ENCODE measurements at places on chromosomes 12 and 14.

DNA sequence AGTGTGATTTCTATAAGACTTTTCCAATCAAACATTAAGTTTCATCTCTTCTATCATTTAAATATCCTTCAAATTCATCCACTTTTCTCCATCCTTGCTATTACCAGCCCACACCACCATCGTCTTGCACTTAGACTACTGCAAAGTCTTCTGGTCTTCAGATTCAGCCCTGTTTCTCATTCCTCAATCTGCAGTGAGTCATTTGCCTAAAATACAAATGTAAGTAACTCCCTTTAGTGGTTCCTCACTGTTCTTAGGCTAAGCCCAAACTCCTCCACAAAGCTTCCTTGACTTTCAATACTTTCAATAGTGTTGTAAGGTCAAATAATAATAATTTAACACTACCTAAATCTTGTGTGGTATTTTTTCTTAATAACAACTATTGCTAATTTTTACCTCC is 83.3 kb downstream of the PLEKHG7 start:
- peak overlapping the region; percentile 62 for H3K27ac ChIP-seq
- H3K36me3 ChIP-seq = peaks cover 19% of the 10 kb centered on the region
- no peaks in the 10 kb centered on the region for H3K27me3 ChIP-seq
- no peak overlapping the region for H3K4me3 ChIP-seq

- H3K4me1 ChIP-seq = peaks cover 20% of the 10 kb centered on the region
- H3K36me3 ChIP-seq = no peaks in the 10 kb centered on the region
- H3K27ac ChIP-seq = no peak overlapping the region
- peaks cover 1% of the 10 kb centered on the region for H3K27me3 ChIP-seq
Observed at GRCh38 chr12:71955970-71956369, 17.3 kb downstream of the TPH2 start.

- DNase-seq = no peak
- H3K4me1 ChIP-seq = no peaks in the 10 kb centered on the region
- no peak overlapping the region for H3K27ac ChIP-seq
- H3K27me3 ChIP-seq = no peaks in the 10 kb centered on the region
Observed at GRCh38 chr12:104809706-104810385, 148.2 kb downstream of the SLC41A2 start.

DNA sequence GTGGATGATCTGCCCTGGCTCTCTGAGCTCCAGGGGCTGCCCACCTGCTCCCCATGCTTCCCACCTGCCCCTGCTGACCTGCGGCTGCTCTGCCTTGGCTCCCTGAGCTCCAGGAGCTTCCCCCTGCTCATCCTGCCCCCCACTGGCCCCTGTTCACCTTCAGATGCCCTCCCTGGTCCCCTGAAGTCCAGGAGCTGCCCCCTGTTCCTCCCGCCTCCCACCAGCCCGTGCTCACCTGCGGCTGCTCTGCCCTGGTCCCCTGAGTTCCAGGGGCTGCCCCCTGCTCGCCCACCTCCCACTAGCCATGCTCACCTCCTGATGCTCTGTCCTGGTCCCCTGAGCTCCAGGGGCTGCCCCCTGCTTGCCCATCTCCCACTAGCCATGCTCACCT is 219.7 kb downstream of the TMEM121 start:
- no peaks in the 10 kb centered on the region for H3K4me1 ChIP-seq
- DNase-seq = no peak
- no peaks in the 10 kb centered on the region for H3K36me3 ChIP-seq

- H3K27ac ChIP-seq = peak overlapping the region; percentile 36
- DNase-seq = no peak
- no peak overlapping the region for H3K4me3 ChIP-seq
- H3K36me3 ChIP-seq = peaks cover 19% of the 10 kb centered on the region
Observed at GRCh38 chr12:106369624-106370346, 12.2 kb downstream of the POLR3B start.

Data from chondrocyte (in vitro differentiated cells).